Mucosa of descending colon (tissue), 3 donors: ENCODE measurements at places on chromosomes 7 and 10. TPM values are rescaled to one million over a fixed set of nuclear protein-coding genes. Genes with fewer than 3 reads are reported as not detected.

- no peak for DNase-seq
Measured at GRCh38 chr10:53045315-53045714, 272.7 kb upstream of the MBL2 start.

DNA sequence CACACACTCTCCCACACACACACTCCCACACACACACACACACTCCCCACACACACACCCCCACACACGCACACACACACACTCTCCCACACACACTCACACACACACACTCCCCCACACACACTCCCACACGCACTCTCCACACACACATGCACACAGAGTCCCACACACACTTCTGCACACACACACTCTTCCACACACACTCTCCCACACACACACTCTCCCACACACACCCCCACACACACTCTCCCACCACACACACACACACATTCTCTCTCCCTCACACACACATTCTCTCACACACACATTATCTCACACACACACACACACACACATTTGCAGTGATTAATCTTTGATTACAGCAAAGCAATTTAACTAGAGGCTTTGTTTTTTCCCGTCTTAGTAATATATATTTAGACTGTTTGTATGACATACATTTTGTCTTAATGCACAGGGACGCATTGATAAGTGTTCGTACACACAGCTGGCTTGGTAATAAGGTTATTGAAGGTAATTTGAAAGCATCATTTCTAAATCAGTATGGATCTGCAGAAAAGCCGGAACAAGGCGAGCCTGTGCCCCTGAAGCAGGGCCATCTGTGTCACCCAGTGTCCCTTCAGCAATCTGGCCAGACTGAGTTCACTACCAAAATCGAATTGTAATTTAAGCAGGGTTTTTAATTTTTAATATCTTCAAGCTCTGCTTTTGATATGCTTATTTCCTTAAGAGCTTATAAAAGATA lies 69.9 kb upstream of the SH2B2 start:
- no peak for DNase-seq

SLC16A12 gene
- total RNA-seq, result 0.47 TPM

DNA sequence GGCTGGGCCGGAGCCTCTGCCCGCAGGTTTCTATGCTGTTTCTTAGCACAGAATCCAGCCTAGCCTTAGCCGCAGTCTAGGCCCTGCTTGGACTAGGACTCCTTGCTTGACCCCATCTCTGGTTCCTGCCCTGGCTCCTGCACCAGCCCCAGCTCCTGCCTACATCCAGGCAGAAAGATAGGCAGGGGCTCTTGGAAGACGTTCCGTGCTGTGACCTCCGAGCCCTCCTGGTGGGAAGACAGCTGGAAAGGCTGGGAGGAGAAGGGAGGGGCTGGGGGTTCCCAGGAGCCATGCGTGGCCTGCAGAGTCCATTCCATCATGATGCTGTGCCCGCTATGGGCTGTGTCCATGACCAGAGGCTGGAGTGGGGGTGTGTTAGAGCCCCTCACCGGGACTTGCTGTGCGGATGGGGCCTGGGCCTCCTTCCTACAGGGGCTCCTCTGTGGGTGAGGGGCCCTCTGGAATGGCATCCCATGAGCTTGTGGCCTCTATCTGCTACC lies 26.2 kb downstream of the RAMP3 start:
- no peak for DNase-seq

CPA4 gene
- total RNA-seq, result not detected

- no peak for DNase-seq
Measured at GRCh38 chr7:133980804-133981203, 146.3 kb upstream of the LRGUK start.

COL17A1 gene
- total RNA-seq, result 119 TPM

- DNase-seq, result no peak
Measured at GRCh38 chr10:125399289-125399688, 238.9 kb upstream of the CTBP2 start.

- DNase-seq, result no peak
Measured at GRCh38 chr7:108293149-108293612, 163.0 kb upstream of the LAMB4 start.

GRCh38 chr10:97687785-97688781 lies 1.0 kb upstream of the AVPI1 start:
- no peak for DNase-seq

KLF6 gene
- 371 TPM for total RNA-seq

ACSM6 gene
- not detected for total RNA-seq

PPP1R9A gene
- 30.8 TPM for total RNA-seq
